ENCODE measurements at places on chromosomes 13 and 19. TPM values are rescaled to one million over a fixed set of nuclear protein-coding genes. Genes with fewer than 3 reads are reported as not detected.

The KRTDAP gene
- not detected for total RNA-seq

The CCDC70 gene
- total RNA-seq: not detected

DNA sequence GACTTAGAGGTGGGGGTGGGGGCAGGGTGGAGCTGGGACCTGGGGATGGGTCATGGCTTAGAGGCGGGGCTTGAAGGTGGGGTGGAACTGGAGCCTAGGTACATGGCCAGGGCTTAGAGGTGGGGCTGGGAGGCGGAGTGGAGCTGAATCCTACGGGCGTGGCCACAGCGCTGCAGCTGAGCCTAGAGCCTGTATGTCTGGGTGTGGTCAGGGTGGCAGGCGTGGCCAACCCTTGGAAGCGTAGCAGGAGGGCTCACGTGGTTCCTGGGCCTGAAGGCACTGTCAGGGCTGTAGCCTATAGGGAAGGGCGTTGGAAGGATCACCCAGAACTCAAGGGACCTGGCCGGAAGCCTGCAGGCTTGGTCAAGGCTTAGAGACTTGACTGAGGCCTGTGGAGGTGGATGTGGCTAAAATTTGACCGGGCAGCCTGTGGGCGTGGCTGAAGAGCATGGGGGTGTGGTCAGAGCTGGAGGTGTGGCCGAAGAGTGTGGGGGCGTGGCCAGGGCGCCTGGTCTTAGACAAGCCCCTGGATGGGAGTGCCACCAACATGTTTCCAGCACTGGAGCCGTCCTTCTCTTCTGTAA, 24.3 kb downstream of the COLGALT1 start:
- peak; percentile 23 for DNase-seq
- H3K27ac ChIP-seq: no peak overlapping the region
- peaks cover 26% of the 10 kb centered on the region for H3K36me3 ChIP-seq
- 0 out of 2 replicates have a peak, but pooled peaks cover 4% of the 10 kb centered on the region for H3K4me1 ChIP-seq
- H3K27me3 ChIP-seq: peaks cover 4% of the 10 kb centered on the region
- H3K4me3 ChIP-seq: no peak overlapping the region

- peaks cover 12% of the 10 kb centered on the region for H3K4me1 ChIP-seq
- peak overlapping the region; percentile 41 for H3K4me3 ChIP-seq
- peak; percentile 13 for DNase-seq
- peaks cover 27% of the 10 kb centered on the region for H3K27me3 ChIP-seq
- H3K27ac ChIP-seq: no peak overlapping the region
- H3K36me3 ChIP-seq: no peaks in the 10 kb centered on the region
These were observed 2.9 kb upstream of the NRTN start for GRCh38 chr19:5801796-5802619.

DNA sequence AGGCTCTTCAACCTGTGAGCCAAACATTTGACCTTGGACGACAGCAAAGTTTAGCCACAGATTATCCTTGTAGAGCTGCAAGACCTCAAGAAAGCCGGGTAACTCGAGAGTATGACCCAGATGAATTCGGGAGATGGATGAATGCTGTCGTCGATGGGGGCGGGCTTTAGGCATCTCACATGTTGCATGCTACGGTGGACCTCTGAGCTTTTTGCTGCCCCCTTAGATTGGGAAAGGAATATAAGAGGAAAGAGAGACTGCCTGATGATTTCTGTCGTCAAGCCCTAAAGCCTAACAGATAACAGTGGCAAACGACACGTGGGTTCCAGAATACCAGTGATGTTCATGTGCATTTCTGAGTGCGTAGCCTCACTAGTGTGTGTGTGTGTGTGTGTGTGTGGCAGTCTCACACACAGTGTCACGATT, 730 bp upstream of the ABCC4 start:
- H3K27me3 ChIP-seq: no peaks in the 10 kb centered on the region
- H3K4me1 ChIP-seq: peaks cover 45% of the 10 kb centered on the region
- peaks cover 9% of the 10 kb centered on the region for H3K36me3 ChIP-seq
- H3K4me3 ChIP-seq: peak overlapping the region; percentile 86
- no peak for DNase-seq
